RWPE1 (cell line): ENCODE measurements at places on chromosomes 5 and 9.
A peak's percentile ranks its signal among the peaks of the same experiment; 100 is the strongest.

- DNase-seq: peak; percentile 73
These were observed 5.7 kb upstream of the SEC16A start for GRCh38 chr9:136488247-136489214.

GRCh38 chr9:84189904-84190303, 150.7 kb downstream of the SLC28A3 start:
- no peak for DNase-seq

DNA sequence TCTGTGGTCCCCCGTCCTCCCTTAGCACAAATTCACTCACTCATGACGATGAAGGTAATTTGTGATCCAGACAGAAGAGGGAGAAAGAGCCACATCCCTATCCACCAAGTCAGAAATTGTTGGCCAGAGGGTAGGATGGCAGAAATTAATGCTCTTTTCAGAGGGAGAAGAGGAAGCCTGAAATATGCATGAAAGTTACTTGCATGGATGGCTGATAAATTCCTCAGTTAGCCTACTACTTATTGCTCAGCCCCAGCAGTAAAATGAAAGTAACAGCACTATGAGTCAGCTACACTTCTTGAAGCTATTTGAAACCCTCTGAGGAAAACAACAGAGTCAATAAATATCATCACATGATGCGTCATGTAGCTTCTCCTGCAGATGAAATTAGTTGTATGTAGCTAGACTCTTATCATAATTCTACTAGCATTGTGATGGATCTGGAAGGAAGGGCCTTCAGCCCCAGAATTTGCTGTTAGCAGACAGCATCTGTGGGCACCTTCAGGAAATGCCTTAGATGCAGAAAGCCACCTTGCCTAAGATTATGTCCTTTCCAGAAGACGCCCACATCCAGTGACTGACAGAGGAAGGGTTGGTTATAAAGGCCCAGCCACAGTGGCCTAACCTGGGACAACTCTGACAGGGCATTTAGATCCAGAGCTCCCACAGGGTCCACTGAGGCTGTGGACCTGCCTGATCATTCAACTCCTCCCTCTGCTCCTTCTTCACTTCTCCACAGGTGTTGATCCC, 81.2 kb upstream of the CCDC112 start:
- peak; percentile 78 for DNase-seq

GRCh38 chr9:4820168-4820567, 27.4 kb downstream of the RCL1 start:
- no peak for DNase-seq

DNA sequence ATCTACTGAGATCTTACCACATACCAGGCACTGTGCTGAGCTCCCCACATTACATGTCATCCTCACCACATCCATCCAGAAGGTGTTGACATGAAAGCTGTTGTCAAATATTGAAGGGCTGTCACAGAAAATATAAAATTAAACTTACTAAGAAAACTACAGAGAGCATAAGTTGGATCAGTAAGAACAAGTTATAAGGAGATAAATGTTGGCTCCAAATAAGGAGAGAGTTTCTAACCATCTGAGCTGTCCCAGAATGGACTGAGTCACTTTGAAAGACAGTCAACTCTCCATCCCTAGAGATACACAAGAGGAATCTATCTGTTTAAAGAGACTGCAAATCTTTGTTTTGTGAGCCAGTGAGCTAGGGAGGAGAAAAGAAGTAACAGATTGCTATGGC, 169.8 kb downstream of the DRD1 start:
- no peak for DNase-seq

GRCh38 chr5:13910637-13911288, 33.7 kb downstream of the DNAH5 start:
- DNase-seq: no peak

DNA sequence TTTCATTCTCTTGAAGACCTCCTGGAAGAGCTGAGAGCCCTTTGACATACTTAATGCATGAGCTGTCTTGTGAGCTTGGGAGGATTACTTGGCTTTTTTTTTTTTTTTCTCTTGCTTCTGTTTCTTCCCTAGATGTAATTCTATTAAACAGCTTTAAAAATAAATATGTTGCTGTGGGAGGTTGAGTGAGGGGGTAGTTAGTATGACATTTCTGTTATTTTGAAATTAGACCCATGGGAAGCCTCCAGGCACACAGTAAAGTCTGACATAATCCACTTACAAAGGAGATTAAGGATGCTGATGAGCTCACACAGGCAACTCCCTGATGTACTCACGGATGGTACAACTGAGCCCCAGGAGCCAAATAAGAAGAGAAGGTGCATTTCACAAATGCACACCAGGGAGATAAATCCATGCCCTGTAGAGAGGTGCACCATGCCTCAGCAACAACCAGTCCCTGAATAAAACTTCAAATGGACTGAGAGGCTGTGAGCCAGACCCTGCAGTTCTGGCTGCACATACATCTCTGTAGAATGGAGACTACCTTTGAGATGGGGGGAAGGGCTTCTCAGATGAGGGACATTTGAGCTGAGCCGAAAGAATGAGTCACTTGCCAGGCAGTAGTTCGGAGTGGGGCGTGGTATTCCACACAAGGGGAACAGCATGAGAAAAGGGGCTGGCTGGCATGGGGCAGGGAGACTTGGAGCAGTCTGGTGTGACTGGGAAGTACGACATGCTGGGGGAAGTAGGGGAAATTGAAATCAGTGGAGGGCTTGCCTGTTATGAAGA, 68.7 kb downstream of the ACTL7B start:
- DNase-seq: peak; percentile 95

DNA sequence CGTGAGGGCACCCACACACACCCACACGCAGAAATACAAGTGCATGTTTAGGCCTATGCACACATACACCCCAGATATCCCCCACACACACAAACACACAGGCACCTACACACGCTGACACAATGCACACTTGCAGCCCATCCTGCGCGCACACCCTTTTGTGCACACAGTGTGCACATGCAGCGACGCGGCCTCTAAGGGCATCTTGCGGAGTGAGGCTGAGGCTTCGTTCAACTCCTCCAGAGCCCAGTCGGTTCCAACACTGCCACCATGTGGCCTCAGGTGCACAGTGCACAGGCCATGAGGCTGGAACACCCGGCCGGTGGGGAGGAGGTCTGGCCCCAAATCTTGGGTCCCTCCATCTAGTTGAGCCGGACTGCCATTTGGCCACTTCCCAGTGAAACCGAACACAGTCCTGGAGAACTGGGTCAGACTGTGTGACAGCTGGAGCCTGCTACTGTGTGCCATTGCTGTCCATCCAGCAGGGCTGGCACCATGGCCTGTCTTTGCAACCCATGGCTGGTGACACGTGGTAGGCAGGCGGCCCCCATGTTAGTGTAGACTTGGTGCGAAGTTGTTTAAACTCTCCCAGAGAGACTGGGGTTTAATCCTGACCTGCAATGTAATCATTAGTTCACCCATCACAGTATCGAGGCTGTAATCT, 97.7 kb upstream of the MVB12B start:
- DNase-seq: peak; percentile 88

- peak; percentile 88 for DNase-seq
These were observed 517.0 kb downstream of the AGTPBP1 start for GRCh38 chr9:85224729-85225128.

DNA sequence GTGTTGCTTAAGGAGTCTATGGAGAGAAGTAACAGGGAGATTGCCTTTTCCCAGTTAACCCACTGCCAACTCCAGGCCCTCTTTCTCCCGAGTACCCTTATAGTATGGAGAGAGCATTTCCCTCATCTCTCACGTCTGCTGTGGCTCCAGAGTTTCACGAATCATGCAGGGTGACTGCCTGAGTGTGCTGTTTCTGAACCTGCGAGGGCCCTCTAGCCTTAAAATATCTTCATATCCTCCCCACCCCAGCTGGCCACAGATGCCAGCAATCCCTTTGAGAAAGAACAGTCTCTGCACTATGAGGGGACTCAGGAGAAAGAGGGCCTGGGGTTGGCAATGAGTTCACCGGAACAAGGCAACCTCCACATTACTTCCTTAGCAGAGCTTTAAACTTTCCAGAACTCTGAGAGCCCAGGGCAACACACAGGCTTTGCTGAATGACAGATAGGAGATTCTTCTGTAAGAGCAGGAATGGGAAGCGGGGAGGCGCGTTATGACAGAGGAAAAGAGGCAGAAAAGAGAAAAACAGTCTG, 81.6 kb upstream of the ANKH start:
- DNase-seq: no peak

DNA sequence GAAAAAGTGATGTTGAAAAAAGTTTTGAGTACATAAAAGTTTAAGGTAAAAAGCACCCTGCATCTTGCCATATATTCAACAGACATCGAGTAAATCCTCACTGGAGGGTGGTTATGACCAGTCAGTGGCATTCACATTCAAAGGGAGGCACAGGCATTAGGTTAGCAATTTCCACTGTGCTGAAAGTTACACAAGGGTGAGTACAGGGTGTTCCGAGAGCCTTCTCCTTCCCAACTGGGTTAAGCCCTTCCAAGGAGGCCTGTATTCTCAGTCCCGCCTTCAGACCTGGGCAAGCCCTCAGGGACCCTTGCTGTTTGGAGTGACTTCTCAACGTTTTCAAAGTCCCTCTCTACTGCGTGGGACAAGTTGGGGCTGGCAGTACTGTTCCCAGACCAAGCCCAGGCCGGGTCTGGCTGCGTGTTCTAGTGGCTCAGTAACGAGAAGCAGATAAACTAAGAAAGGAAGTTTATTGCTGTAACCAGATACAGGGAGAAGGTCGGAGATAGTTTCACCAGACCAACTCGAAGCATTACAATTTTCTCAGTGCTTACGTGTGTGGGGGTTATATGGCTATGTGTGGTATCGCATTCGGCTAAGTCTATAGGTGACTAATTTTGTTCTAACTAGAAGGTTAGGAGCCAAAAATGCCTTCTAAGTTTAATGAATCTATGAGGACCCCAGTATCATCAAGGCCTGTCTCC, 13.0 kb upstream of the SETX start:
- no peak for DNase-seq

- no peak for DNase-seq
These were observed 383.7 kb upstream of the TRPC7 start for GRCh38 chr5:136749016-136749415.

DNA sequence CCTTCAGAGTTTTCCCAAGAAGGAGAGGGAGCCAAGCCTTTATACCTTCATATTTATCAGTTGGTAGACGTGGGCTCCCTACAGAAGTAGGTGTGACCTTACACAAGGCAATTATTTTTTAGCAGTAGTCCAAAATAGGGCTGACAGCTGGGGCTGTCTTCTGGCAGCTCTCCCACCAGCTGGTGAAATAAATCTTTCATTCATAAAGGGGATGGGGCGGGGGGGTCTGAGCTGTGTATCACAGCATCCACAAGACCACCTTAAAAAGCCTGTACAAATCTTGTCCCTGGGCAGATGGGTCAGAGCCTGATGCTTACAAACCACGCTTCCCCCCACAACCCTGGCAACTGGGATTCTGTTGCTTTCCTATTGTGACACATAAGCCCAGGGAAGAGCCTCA, 19.7 kb downstream of the CSF2 start:
- DNase-seq: no peak

GRCh38 chr5:165209101-165209727, 1703.8 kb downstream of the MAT2B start:
- DNase-seq: peak; percentile 34

DNA sequence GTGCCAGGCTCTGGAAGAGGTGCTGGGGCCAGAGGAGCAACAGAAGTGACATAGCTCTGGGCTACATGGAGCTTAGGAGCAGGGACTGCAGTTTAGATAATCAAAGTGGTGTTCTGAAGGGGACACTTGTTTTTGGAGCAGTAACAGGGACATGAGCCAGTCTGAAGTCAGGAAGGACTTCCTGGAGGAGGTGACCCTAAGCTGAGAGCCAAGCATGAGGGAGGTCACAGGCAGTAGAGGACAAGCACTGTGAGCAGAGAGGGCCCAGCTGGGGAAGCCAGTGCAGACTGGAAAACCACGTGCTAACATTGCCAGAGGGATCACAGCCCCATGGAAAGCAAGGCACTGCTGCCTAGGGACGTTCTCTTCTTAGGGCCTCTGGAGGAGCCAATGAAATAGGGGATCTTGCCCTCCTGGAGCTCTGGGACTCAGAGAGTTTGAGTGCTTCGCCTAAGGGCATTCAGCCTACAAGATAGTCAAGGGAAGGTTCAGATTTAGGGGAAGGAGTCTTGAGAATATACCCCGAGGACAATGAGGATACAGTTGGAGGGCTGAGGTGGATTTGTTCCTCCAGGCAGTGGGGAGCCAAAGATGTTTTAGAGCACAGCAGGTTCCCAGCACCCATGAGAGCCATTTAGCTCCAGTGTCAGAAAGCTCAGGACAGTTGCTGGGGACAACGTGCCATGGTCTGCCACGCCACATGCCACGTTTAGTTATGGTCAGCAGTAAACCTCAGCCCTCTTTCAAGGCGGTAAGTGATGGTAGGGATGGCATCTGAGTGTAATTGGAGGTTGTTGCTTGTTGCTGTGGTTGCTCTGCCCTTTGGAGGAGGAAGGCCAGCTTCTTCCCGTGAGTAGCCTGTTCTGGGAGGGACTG, 40.5 kb upstream of the SH3PXD2B start:
- no peak for DNase-seq

DNA sequence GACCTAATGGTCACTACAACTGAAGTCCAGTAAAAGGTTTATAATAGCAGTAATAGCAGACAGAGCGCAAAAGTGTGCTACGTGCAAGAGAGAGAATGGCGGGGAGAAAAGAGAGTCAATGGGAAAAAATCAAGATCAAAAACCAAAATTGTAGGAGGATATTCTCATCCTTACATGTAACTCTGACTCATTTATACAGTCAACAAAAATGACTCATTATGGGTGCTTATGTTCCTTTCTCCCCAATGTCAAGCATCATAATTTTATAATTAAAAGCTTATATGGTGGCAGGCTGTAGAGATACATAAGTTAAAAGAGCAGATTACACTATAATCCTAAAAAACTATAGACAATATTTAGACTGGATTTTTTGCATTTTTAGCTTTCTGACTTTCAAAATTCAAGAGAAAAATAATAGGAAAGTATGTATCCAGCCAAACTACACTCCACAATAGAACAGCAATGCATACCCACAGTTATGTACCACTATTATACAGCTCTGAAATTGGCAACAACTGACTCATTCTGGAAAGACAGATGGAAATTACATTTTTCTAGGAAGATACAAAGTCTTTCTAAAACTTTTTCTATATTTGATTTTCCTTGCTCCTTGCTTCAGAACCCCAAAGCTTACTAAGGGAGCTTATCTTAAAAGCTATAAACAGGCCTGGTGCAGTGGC, 78.4 kb downstream of the PLPP1 start:
- peak; percentile 74 for DNase-seq

GRCh38 chr9:104604801-104605200, 626 bp downstream of the OR13C2 start:
- no peak for DNase-seq
